ENCODE measurements at places on chromosomes 2 and 18.

- DNase-seq: peak; percentile 7
These were observed 568.4 kb downstream of the TNS1 start for GRCh38 chr2:217434180-217434975.

DNA sequence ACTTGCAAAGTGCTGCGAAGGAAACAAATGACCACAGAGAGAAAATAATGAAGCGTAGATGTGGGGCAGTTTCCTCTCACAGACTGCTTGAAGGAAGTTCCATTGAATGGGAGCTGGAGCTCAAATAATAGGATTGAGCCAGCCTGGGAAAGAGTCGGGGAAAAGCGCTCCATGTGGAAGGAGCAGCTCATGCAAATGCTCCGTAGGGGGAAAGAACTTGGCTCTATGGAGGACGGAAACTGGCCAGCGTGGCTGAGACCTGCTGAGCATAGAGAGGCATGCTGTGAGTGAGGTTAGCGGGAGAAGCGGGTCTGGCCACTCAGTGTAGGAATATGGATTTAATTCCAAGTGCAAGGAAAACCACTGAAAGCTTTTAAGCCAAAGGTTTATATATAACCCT lies 28.6 kb upstream of the VIT start:
- no peak for DNase-seq

GRCh38 chr2:42510191-42510590 lies 16.4 kb upstream of the KCNG3 start:
- DNase-seq: no peak

GRCh38 chr2:235917506-235917905 lies 250.7 kb downstream of the GBX2 start:
- no peak for DNase-seq

GRCh38 chr2:110124939-110125691 lies 9.5 kb upstream of the MALL start:
- DNase-seq: no peak

- no peak for DNase-seq
These were observed 9.5 kb downstream of the SMYD1 start for GRCh38 chr2:88077080-88077479.

- no peak for DNase-seq
These were observed 245.4 kb downstream of the GALR1 start for GRCh38 chr18:77495079-77495478.

GRCh38 chr2:232286001-232286868 lies 92.3 kb upstream of the ALPP start:
- no peak for DNase-seq

DNA sequence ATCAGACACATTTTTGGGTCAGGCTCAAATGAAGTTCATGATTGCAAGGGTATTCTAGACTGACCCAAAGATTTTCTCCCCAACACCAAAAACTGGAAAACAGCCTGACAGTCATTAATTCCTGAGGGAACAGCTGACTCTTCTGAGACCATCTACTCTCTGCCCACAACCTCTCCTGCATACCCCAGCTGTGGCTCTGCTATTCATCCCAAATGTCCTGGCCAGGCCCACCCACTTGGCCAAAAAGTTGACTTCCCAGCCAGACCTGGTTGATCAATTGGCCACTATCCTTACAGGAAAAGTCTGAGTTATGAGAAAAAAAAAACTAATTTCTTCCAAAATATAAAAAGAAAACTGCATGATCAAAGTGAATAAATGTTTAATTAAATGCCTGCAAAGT lies 103.8 kb upstream of the ST3GAL5 start:
- DNase-seq: no peak

GRCh38 chr2:3051266-3051665 lies 326.4 kb downstream of the EIPR1 start:
- no peak for DNase-seq

GRCh38 chr2:98713332-98714015 lies 17.5 kb downstream of the MGAT4A start:
- no peak for DNase-seq

- DNase-seq: no peak
These were observed 33.9 kb downstream of the ERLEC1 start for GRCh38 chr2:53820711-53821110.

- DNase-seq: no peak
These were observed 81.6 kb upstream of the CYRIA start for GRCh38 chr2:16747257-16747656.

GRCh38 chr2:238238766-238239542 lies 884 bp downstream of the HES6 start:
- DNase-seq: no peak

GRCh38 chr2:191894681-191895147 lies 47.8 kb upstream of the CAVIN2 start:
- DNase-seq: no peak

GRCh38 chr2:127155947-127156346 lies 49.0 kb upstream of the BIN1 start:
- DNase-seq: no peak

DNA sequence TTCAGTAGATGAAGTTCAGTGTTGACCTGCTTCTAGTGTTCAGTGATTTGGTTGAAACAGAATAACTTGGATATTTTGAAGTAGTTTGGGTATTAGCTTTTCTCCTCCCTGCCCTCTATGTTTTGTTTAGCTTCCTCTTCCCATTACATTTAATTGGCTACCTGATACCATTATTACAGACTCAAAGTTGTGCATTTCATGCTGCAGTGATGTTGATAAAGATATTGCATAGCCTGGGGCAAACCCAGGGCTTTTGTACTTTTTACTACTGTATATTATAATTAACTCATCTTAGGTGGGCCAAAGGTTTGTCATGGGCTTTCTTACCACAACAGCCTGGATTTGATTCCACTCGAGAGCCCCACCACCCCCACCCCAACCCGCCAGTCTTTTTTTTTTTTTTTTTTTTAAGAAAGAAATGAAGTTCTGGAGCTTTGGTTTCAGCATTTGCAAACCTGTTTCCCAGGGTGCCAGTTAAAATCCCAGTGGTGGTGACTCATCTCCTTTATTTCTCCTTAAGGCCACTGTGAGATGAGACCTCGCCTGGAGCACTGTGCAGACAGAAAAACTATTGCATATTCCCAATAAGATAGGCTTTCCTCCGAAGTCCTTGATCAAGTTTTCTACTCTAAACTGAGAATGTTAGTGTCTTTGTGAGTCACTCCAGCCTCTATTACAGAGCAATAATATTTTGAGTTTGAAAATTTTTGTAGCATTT lies 393.7 kb upstream of the FANCL start:
- DNase-seq: no peak

DNA sequence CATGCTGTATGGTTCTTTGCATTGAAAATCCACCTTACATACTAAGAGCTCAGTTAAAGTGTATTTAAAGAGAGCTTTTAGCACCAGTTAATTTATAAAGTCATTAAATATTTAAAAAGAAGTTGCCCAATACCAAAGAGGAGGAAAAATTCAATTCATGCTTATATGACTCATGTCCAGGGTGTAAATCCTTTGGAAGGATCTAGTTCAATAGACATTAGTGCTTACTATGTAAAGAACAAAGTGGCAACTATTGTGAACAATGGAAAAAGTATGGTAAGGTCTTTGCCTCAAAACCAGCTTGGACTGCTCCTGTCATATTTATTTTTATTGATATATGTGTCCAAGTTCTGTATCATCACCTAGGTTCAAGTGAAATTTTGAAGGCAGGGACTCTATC lies 90.5 kb downstream of the SCN9A start:
- no peak for DNase-seq

- DNase-seq: no peak
These were observed 909 bp upstream of the NRXN1 start for GRCh38 chr2:51032751-51033330.

DNA sequence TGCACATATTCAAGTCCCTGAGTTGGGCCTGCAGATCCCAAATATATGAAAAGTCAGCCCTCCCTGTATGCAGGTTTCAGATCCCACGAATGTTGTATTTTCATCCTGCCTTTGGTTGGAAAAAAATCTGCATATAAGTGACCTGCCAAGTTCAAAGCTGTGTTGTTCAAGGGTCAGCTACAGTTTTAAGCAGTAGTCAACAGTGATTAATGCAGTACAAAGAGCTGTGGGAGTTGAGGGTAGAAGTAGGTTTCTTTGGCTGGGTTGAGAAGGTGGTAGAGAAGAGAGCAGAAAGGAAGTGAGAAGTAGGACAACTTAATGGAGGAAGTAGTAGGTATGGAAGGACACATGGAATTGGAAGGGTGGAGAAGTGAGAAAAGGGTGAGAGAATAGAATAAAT lies 127.9 kb downstream of the ANKRD44 start:
- no peak for DNase-seq

GRCh38 chr2:234996069-234996940 lies 44.5 kb downstream of the SH3BP4 start:
- DNase-seq: no peak

DNA sequence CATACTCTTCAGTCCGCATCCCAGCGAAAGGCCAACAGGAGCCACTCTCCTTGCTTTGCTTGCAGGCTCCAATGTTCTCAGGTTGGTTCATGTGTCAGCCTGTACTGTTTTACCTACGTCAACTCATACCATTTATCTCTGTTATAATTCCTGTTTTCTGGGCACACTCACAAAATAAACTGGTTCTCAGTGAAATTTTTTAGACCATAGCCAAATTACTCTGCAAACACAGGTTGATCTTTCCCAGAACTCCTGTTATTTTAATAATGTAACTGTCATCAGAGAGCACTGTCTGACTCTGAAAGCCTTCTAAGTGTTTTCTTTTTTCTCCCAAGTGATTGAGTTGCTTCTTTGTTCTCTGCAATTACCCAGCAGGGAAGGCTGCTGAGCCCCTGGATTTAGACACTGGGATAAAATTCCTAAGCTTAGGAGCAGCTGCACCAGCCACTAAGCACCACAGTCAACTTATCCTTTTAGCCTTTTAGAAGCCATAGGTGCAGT lies 111.6 kb upstream of the PIEZO2 start:
- DNase-seq: no peak

DNA sequence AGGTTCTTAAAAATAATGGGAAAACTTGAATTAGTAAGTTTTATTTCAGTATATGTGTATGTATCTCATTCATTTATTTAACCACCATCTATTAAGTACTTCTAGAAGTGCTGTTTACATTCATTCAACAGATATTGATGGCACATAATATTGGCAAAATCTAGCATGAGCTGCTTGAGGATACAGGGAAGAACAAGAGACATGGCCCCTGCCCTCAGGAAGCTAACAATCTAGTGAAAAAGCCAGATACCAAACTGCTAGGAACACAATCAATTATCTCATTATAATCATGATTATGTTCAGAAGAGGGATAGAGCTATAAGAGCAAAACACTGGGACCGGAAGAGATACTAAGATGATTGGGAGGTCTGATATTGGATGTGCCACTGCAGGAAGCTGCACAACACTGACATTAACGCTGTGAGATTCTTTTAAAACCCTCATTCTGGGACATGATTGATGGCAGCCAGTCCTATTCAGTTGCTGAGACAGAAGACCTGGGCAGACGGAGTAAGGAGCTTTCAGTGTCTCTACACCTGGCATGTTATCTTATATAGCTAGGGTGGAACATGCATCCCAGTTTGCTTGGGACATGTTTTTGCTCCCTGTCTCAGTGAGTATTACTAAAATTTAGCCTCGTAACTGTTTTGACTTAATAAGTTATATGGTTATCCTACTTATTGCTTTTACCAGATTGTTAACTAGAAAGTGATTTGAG lies 314.1 kb downstream of the STK39 start:
- no peak for DNase-seq

GRCh38 chr2:231170055-231170454 lies 28.4 kb upstream of the ARMC9 start:
- DNase-seq: no peak
